ENCODE measurements at places on chromosomes 12 and 14. TPM values are rescaled to one million over a fixed set of nuclear protein-coding genes. Genes with fewer than 3 reads are reported as not detected.

GRCh38 chr14:85527445-85528035 lies 2.4 kb upstream of the FLRT2 start:
- DNase-seq = no peak
- peaks cover 26% of the 10 kb centered on the region for H3K4me1 ChIP-seq
- no peak overlapping the region for H3K27ac ChIP-seq
- no peaks in the 10 kb centered on the region for H3K36me3 ChIP-seq
- peaks cover 29% of the 10 kb centered on the region for H3K27me3 ChIP-seq

GRCh38 chr14:101018561-101019290 lies 115.2 kb upstream of the RTL1 start:
- H3K4me3 ChIP-seq = no peak overlapping the region
- H3K27me3 ChIP-seq = no peaks in the 10 kb centered on the region
- peak; percentile 54 for DNase-seq

- DNase-seq = peak; percentile 75
- H3K4me1 ChIP-seq = peaks cover 5% of the 10 kb centered on the region
- no peak overlapping the region for H3K27ac ChIP-seq
- H3K36me3 ChIP-seq = no peaks in the 10 kb centered on the region
Measured at GRCh38 chr14:95361373-95362137, 41.8 kb upstream of the CLMN start.

Gene IAPP
- not detected for total RNA-seq

- H3K4me1 ChIP-seq = no peaks in the 10 kb centered on the region
- no peak overlapping the region for H3K27ac ChIP-seq
- no peak overlapping the region for H3K4me3 ChIP-seq
- no peaks in the 10 kb centered on the region for H3K36me3 ChIP-seq
Measured at GRCh38 chr12:57732726-57733593, 5.6 kb downstream of the AGAP2 start.

DNA sequence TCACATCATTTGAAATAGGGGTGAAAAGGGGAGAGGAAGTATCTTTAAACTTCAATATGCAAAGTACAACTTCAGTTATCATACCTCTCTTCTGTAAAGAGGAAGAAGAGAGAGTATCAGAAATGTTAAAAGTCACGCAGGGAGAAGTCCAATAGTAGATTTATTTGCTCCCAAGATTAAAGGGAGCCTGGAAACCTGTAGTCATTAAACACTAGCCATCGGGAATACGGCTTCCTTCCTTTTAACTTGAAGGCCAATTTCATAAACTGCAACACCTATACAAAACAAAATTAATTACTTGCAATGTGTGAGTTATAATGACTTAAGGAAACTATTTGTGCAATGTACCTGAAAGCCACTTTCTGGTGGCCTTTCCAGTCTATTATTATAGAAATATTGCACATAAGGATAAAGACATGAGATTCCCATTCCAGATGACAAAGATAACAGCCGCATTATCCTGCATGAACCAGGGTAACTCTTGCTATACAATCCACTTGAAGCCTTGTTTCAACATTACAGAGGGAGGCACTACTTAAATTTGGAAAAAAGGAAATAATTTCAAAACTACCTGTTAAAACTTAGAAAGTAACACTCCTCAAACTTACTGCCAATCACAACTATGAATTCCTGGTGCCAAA lies 4.6 kb downstream of the BTG1 start:
- no peaks in the 10 kb centered on the region for H3K27me3 ChIP-seq
- peaks cover 21% of the 10 kb centered on the region for H3K4me1 ChIP-seq
- peak overlapping the region; percentile 99 for H3K27ac ChIP-seq
- H3K36me3 ChIP-seq = peaks cover 35% of the 10 kb centered on the region

Gene DBX2
- not detected for total RNA-seq

Gene IKZF4
- 10.5 TPM for total RNA-seq

DNA sequence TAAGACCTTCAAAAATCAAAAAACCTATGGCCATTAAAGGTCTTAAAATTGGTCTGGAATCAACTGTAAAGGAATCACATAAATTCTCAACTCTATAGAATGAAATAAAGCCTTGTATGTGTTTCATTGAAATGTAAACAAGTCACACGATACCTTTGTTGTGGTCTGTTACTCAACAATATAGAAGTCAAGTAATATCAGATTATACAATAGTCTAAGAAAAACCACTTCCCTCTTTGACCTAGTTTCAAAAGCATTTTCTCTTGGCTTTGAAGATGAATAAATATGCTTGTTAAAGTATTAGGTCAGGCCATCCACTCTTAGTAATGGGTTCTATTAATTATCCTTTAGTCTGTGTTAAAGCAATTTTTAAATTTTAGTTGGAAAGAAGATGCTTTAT lies 79.8 kb upstream of the DIO2 start:
- H3K36me3 ChIP-seq = no peaks in the 10 kb centered on the region
- no peak overlapping the region for H3K4me3 ChIP-seq
- no peak overlapping the region for H3K27ac ChIP-seq
- no peaks in the 10 kb centered on the region for H3K27me3 ChIP-seq
- no peaks in the 10 kb centered on the region for H3K4me1 ChIP-seq

Gene CAND1
- total RNA-seq = 98.0 TPM

Gene DAO
- 0.26 TPM for total RNA-seq

- no peak overlapping the region for H3K27ac ChIP-seq
- H3K4me3 ChIP-seq = no peak overlapping the region
- H3K27me3 ChIP-seq = no peaks in the 10 kb centered on the region
- H3K36me3 ChIP-seq = no peaks in the 10 kb centered on the region
- DNase-seq = no peak
Measured at GRCh38 chr14:73452341-73453186, 5.8 kb downstream of the NUMB start.

DNA sequence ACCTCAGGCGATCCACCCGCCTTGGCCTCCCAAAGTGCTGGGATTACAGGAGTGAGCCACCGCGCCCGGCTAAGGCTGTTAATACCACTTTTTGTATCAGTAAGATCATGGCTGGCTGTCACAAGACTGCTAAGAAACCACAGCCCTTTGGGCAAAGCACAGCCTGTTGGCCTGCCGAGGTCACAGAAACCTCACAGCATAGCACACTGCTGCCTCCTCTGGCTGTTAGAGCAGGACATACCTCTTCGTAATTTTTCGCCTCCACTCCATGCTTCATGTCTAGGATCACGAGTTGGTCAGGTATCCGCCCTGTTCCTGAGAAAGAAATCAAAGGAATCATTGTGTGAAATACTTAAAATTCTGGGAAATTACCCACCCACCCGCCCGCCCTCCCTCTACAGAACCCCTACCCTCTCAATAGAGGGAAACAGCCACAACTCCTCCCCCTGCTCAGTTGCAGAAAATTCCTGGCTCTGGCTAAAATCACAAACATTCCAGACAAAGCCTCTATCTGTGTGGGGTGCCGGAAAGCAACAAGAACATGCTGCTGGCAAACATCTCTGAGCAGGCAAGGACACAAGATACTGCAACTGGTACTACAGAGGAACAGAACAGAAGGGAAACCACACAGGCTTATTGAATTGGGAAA lies 20.7 kb upstream of the NEK9 start:
- DNase-seq = peak; percentile 82
- H3K27me3 ChIP-seq = no peaks in the 10 kb centered on the region
- H3K4me3 ChIP-seq = peak overlapping the region; percentile 7
- peaks cover 38% of the 10 kb centered on the region for H3K36me3 ChIP-seq
- H3K27ac ChIP-seq = peak overlapping the region; percentile 83

Gene HOXC12
- not detected for total RNA-seq

Gene WDHD1
- total RNA-seq = 3.5 TPM

- H3K27ac ChIP-seq = peak overlapping the region; percentile 52
- H3K4me1 ChIP-seq = peaks cover 30% of the 10 kb centered on the region
- no peak overlapping the region for H3K4me3 ChIP-seq
- no peaks in the 10 kb centered on the region for H3K36me3 ChIP-seq
Measured at GRCh38 chr12:13173012-13173932, 23.3 kb upstream of the EMP1 start.

DNA sequence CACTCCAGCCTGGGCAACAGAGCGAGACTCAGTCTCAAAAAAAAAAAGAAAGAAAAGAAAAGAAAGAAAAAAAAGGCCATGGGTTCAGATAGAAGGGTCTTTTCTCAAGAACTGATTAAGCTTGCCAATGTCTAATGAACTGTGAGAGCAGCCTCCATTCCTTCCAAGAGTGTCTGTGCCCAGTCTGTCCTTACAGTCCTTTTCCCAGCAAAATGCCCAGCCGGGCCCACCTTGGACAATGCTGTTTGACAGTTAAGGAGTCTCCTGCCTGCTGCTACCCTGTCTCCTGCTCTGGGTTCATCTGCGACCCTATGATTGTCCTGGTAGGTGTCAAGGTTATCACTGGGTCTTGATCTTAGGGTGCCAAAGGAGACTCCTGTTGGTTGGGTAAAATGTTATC lies 21.4 kb downstream of the SYNE3 start:
- peak overlapping the region; percentile 26 for H3K27ac ChIP-seq
- H3K36me3 ChIP-seq = no peaks in the 10 kb centered on the region
- H3K4me3 ChIP-seq = no peak overlapping the region
- peaks cover 26% of the 10 kb centered on the region for H3K4me1 ChIP-seq
- no peaks in the 10 kb centered on the region for H3K27me3 ChIP-seq

Gene DPF3
- 0.90 TPM for total RNA-seq

GRCh38 chr14:33335366-33335765 lies 396.7 kb downstream of the NPAS3 start:
- H3K36me3 ChIP-seq = no peaks in the 10 kb centered on the region
- no peak for DNase-seq
- no peaks in the 10 kb centered on the region for H3K4me1 ChIP-seq
- H3K4me3 ChIP-seq = no peak overlapping the region

- no peaks in the 10 kb centered on the region for H3K36me3 ChIP-seq
- no peak for DNase-seq
- no peaks in the 10 kb centered on the region for H3K27me3 ChIP-seq
Measured at GRCh38 chr12:80192087-80192486, 92.8 kb downstream of the OTOGL start.

Gene SIRT4
- total RNA-seq = 2.4 TPM

All from upper lobe of right lung (tissue), 1 donor.